Natural killer cell (primary cell): ENCODE measurements at places on chromosomes 1 and 21. TPM values are rescaled to one million over a fixed set of nuclear protein-coding genes. Genes with fewer than 3 reads are reported as not detected.

DNA sequence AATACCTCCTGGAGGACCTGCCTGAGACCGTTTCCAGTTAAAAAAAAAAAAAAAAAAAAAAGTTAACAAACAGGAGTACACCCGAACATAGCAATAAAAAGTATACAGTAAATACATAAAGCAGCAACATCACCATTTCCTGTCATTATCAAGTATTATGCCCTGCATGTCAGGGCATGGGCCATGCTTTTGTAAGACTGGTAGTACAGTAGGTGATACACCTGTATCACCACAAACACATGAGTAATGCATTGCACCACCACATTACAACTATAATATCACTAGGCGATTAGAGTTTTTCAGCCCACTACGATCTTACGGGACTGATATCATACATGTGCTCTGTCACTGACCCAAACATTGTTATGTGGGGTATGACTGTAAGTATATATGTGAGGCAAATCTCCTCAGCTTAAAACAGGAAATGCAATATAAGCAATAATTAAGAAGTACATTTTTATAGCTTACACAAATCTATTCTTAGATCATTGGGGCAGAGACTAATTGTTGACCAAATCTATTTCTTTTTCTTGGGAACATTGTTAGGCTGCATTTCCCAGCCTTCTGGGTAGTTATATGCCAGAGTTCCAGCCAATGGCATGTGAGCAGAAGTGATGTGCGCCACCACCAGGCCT lies 98.1 kb downstream of the PLD5 start:
- no peak for DNase-seq
- no peaks in the 10 kb centered on the region for H3K27me3 ChIP-seq
- no peak overlapping the region for H3K4me3 ChIP-seq

DNA sequence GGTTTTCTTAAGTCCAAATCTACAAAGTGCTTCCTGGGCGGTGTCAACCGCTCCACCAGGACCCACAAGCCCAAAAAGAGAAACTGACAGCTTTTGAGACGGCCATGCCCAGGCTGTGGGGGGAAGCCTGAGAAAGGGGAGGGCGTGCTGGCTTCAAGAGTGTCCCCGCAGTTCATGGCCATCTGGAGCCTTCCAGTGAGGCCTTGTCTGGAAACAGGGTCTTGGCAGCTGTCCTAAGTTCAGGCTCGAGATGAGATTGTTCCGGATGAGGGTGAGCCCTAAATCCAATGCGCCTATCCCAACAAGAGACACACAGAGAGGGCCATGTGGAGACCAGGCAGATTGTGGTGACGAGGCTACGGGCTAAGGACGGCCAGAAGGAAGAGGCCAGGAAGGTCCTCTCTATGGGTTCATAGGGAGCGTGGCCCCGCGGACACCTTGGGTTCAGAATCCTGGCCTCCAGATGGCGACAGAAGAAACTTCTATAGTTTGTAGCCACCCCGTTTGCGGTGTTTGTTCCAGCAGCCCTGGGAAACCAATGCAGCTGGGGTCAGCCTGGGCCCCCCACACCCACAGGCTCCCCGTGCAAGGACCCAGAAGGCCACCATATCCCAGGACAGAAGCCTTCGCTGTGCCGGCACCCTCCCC lies 70.2 kb downstream of the ARHGEF16 start:
- no peaks in the 10 kb centered on the region for H3K36me3 ChIP-seq
- no peak for DNase-seq
- no peak overlapping the region for H3K4me3 ChIP-seq
- no peaks in the 10 kb centered on the region for H3K27me3 ChIP-seq
- no peak overlapping the region for H3K27ac ChIP-seq

- no peak overlapping the region for H3K4me3 ChIP-seq
- no peak for DNase-seq
- H3K27me3 ChIP-seq, result no peaks in the 10 kb centered on the region
- H3K27ac ChIP-seq, result no peak overlapping the region
These were observed 189.1 kb downstream of the RASAL2 start for GRCh38 chr1:178282949-178283367.

DNA sequence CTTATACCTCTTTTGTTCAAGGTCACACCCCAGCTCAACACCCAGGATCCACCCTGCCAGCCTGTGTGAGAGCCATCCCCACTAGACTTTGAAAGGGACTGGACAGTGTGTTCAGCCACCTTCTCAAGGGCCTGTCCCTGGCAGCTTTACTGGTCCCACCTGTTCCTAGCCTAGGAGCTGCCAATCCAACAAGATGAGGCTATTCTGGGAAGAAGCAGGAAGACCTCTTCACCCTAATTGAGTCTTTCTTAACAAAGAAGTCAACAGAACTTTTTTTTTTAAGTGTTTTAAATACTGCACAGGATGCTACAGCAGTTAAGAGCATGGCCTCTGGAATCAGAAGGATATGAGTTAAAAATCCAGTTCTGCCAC lies 95.8 kb upstream of the HOOK1 start:
- H3K4me3 ChIP-seq, result no peak overlapping the region
- no peaks in the 10 kb centered on the region for H3K36me3 ChIP-seq
- H3K27ac ChIP-seq, result no peak overlapping the region

GRCh38 chr1:231184891-231185290 lies 23.0 kb downstream of the TRIM67 start:
- H3K27me3 ChIP-seq, result no peaks in the 10 kb centered on the region
- H3K4me1 ChIP-seq, result no peaks in the 10 kb centered on the region
- no peak overlapping the region for H3K27ac ChIP-seq
- no peak overlapping the region for H3K4me3 ChIP-seq
- DNase-seq, result no peak
- H3K36me3 ChIP-seq, result no peaks in the 10 kb centered on the region

DNA sequence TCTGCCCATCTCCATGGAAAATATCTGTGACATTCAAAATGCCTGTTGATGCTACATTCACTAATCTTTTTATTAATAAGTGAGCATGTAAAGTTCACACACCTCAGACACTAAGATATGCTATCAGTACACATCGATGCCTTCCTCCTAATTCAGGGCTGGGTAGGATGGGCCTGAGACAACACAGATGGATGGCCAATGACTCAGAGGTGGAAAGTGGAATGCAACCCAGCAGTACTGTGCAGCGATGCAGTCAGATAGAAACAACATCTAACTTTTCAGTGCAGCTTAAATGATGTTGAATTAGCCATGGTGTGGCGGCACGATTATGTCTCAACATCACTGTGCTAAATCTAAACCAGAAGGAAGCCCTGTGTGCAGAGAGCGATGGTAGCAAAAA lies 161.6 kb upstream of the KCNJ15 start:
- no peak overlapping the region for H3K4me3 ChIP-seq
- H3K27ac ChIP-seq, result no peak overlapping the region
- DNase-seq, result no peak

DNA sequence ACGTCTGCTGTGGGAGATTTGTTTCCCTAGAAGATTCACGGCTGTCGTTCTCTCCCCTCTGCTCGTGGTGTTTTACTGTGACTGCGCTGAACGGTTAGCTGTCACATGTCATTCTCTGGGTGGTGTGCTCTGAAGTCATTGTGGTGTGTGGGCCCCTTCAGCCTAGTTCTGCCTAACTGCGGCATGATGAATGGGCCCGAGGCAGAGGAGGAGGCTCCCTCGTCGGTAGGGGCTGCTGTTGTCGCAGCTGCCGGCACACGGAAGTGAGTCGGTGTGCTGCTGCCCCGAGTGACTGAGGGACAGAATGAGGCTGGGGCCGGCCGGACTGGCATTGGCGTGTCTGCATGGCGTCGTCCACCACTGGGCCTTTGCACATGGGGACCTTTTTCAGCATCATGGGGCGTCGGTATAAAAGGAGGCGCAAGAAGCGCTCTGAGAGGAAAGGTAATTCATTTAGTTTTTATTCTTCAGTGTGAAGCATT lies 77.9 kb downstream of the ADARB1 start:
- no peak overlapping the region for H3K4me3 ChIP-seq
- H3K27ac ChIP-seq, result no peak overlapping the region
- DNase-seq, result peak; percentile 83
- no peaks in the 10 kb centered on the region for H3K27me3 ChIP-seq
- no peaks in the 10 kb centered on the region for H3K36me3 ChIP-seq

- no peaks in the 10 kb centered on the region for H3K36me3 ChIP-seq
- H3K27me3 ChIP-seq, result no peaks in the 10 kb centered on the region
- DNase-seq, result no peak
- no peak overlapping the region for H3K4me3 ChIP-seq
These were observed 69.0 kb downstream of the UBIAD1 start for GRCh38 chr1:11341901-11342552.

DNA sequence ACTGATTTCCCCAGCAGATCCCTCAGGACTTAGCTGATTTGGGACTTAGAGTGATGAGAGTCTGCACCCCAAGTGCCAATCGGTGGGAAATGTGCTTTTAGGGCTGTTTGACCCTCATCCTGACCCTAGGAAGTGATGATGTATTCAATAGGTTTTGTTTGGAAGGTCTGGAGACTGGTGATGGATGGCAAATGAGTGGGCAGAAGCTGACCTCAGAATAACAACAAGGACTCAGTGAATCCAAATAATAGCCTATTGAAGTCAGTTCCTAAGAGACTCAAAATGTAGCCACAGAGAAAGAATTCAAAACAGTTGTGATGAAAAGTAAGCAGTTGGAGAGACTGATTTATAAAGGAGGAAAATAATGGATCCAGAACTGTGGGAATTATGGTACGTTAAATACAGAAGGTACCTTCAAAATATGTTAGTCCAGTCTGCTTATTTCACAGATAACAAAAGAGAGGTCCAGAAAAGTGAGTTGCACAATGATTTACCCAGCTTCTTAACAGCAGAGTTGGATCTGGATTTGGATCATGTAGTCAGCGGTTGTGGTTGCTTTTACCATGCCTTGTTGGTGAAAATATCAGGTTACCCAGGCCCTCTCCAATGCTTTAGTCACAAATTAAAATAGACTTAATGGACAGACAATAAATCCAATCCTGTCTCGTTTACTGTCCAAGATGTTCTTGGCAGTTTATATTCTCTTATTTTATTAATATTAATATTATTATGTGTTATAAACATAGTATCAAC lies 123.0 kb upstream of the PTBP2 start:
- no peak overlapping the region for H3K4me3 ChIP-seq
- H3K36me3 ChIP-seq, result no peaks in the 10 kb centered on the region
- H3K4me1 ChIP-seq, result no peaks in the 10 kb centered on the region
- no peaks in the 10 kb centered on the region for H3K27me3 ChIP-seq
- DNase-seq, result no peak

- H3K4me3 ChIP-seq, result no peak overlapping the region
- no peak for DNase-seq
- no peaks in the 10 kb centered on the region for H3K36me3 ChIP-seq
- no peak overlapping the region for H3K27ac ChIP-seq
- H3K4me1 ChIP-seq, result no peaks in the 10 kb centered on the region
- no peaks in the 10 kb centered on the region for H3K27me3 ChIP-seq
These were observed 37.9 kb downstream of the DTL start for GRCh38 chr1:212073490-212073889.

GRCh38 chr1:101704895-101705294 lies 291.8 kb downstream of the OLFM3 start:
- no peak overlapping the region for H3K4me3 ChIP-seq
- no peaks in the 10 kb centered on the region for H3K27me3 ChIP-seq
- H3K4me1 ChIP-seq, result no peaks in the 10 kb centered on the region
- DNase-seq, result no peak
- H3K36me3 ChIP-seq, result no peaks in the 10 kb centered on the region

DNA sequence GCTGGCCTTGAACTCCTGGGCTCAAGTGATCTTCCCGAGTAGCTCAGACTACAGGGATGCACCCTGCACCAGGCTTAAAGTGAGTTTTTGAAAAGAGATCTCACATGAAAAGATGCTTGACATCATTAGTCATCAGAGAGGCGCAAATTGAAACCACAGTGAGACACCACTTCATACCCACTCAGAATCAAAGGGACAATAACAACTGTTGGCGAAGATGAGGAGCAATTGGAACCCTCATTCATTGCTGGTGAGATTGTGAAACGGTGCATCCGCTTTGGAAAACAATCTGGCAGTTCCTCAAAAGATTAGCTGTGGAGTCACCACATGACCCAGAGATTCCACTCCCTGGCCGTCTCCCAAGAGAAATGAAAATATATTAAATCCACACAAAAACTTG lies 122.3 kb downstream of the PGBD5 start:
- H3K36me3 ChIP-seq, result no peaks in the 10 kb centered on the region
- H3K4me3 ChIP-seq, result no peak overlapping the region
- no peaks in the 10 kb centered on the region for H3K4me1 ChIP-seq
- DNase-seq, result no peak

DNA sequence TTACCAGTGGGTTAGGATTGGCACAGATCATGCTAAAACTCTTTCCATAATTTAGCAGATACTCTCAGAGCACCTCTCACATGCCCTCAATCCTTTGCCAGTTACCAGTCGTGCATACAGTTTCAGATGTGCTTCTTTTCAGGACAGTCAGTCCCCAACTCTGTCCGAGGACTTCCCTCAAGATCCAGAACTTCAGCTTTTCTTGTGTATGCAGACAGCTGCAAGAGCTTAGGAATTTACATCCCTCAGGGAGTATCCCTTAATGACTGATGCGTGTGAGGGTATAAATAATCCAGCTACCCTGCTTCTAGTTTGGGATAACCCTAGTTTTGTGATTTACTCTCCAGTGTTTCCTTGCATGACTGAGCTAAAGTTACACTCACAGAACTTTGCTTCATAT lies 393.0 kb upstream of the PLXNA2 start:
- H3K36me3 ChIP-seq, result no peaks in the 10 kb centered on the region
- no peaks in the 10 kb centered on the region for H3K27me3 ChIP-seq
- no peak for DNase-seq
- H3K27ac ChIP-seq, result no peak overlapping the region
- H3K4me3 ChIP-seq, result no peak overlapping the region

DNA sequence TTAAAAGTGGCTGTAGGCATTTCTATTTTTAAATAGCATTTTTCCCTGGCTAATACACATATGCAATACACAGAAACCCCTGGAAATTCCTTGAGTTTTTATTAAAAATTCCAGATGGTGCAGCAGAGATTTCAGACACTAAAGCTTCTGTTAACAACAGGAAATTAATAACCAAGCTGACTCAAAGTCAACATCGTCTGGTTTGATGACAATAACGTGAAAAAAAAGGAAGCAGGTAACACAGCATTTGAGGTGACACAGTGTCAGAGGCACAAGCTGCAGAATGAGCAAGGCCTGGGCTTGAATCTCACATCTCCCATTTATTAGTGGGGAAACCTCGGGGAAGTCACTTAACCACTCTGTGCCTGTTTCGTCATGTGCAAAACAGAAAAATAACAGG lies 64.6 kb upstream of the GJB5 start:
- H3K27me3 ChIP-seq, result no peaks in the 10 kb centered on the region
- H3K36me3 ChIP-seq, result no peaks in the 10 kb centered on the region
- no peaks in the 10 kb centered on the region for H3K4me1 ChIP-seq
- no peak overlapping the region for H3K4me3 ChIP-seq
- no peak overlapping the region for H3K27ac ChIP-seq

- no peaks in the 10 kb centered on the region for H3K27me3 ChIP-seq
- no peaks in the 10 kb centered on the region for H3K36me3 ChIP-seq
- no peak overlapping the region for H3K4me3 ChIP-seq
- DNase-seq, result no peak
- no peaks in the 10 kb centered on the region for H3K4me1 ChIP-seq
These were observed 75.6 kb downstream of the PLA2G4A start for GRCh38 chr1:186904361-186904760.

GRCh38 chr1:97538113-97538512 lies 382.7 kb downstream of the DPYD start:
- no peak overlapping the region for H3K4me3 ChIP-seq
- DNase-seq, result no peak
- no peaks in the 10 kb centered on the region for H3K36me3 ChIP-seq
- no peak overlapping the region for H3K27ac ChIP-seq
- no peaks in the 10 kb centered on the region for H3K27me3 ChIP-seq

The ODR4 gene
- total RNA-seq, result 24.4 TPM

The EPHB2 gene
- 0.14 TPM for total RNA-seq

The AKR1A1 gene
- total RNA-seq, result 45.7 TPM

The HSPA6 gene
- total RNA-seq, result 5.8 TPM

The C1orf21 gene
- total RNA-seq, result 111 TPM

The PROK1 gene
- total RNA-seq, result not detected
